ENCODE measurements at places on chromosomes 1 and 21. TPM values are rescaled to one million over a fixed set of nuclear protein-coding genes. Genes with fewer than 3 reads are reported as not detected.

- DNase-seq = no peak
Measured at GRCh38 chr21:17950591-17950990, 131.4 kb upstream of the C21orf91 start.

DNA sequence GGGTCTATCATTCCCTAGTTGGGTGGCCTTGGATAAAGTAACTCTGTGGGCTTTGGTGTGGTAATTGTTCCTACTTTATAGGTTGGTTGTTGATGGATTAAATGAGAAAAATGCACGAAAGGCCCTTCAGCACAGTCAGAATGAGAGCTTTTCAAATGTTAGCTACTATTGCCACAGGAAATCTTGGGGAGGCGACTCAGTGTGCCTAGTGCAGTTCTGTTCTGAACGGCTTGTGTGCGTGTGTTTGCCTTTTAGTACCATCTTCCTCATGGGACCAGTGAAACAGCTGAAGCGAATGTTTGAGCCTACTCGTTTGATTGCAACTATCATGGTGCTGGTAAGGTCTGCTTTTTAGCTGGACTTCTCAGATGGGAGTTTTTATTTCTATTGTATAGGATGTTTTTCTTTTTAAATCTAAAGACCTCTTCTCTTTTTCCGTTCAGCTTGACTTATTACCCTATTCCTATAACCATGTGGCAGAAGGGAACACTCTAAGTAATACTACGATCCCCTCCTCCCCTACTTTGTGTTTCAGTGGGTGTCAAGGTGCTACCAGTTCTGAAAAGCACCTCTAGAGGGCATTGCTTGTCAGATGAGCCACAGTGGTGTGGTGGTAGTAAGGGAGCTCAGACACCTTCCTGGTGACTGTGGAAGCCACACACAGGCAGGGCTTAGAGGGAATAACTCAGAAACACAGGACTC lies 9.2 kb downstream of the SFT2D2 start:
- DNase-seq = peak; percentile 59

DNA sequence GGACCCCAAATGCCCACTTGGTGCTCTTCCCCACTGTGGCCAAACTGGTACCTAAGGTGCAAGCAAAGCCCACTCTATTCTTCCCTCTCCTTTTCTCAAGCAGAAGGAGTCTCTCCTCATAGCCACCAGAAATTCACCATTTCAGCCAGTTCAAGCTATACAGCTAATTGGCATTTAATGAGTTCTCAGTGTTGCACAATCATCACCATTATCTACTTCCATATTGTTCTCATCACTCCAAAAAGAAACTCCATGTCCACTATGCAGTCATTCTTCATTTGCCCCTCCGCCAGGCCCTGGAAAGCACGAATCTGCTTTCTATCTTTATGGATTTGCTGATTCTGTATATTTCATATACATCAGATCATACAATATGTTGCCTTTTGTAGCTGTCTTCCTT lies 9.9 kb upstream of the ATG4C start:
- no peak for DNase-seq

GRCh38 chr1:15055736-15056415 lies 97.7 kb upstream of the TMEM51 start:
- DNase-seq = no peak

DNA sequence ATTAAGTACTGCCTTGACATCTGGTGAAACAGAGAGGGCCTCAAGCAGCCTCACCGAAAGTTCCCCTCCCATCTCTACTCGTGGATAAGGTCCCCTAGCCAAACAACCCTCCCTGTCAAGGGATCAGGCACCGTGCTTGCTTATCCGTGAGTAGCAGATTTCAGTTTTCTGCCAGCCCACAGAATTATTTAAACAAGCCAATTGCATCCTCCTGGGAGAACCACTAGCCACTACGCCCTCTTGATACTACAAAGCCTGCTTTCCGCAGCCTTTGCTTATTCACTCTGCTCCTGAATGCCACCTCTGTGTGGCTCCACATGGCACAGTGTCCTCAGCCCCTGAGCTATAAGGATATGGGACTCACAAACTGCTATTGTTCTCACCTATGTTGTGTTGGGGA lies 5.9 kb upstream of the TFF2 start:
- no peak for DNase-seq

DNA sequence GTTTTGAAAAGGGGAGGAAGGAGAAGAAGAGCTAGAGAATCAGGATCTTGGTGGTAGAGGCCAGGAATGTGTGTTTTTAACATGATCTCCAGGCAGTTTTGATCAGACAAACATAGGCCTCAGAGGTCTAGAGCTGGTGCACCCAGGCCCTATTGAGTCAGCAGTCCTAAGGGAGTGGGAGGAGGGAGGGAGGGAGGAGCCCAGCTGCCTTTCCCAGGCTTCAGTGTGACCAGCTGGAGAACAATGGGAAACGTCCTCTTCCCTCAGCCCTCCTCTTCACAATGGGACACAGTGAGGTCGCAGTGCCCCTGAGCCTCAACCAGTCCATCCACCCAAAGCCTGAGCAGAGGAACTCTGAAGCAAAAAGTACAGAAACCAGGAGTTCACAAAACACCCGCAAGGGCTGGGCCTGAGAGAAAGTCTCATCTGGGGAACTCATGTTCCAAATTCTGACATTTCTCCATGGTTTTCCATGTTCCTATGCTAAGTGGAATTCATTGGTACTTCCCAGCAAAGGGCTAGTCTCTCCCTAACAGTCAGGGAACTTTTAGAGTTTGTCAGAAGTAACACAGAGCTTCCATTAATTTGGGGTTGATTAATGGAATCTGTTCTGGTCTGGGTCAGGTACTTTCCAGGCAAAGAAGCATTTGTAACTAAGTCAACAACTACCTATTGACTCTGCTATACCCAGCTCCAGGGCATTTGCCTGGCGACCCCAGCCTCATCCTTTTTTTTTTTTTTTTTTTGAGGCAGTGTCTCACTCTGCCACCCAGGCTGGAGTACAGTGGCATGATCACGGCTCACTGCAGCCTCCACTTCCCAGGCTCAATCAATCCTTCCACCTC lies 37.5 kb downstream of the ELAPOR1 start:
- DNase-seq = peak; percentile 10

GRCh38 chr1:119859647-119860046 lies 36.7 kb downstream of the ADAM30 start:
- no peak for DNase-seq

- DNase-seq = no peak
Measured at GRCh38 chr1:183228347-183229220, 42.5 kb downstream of the LAMC2 start.

DNA sequence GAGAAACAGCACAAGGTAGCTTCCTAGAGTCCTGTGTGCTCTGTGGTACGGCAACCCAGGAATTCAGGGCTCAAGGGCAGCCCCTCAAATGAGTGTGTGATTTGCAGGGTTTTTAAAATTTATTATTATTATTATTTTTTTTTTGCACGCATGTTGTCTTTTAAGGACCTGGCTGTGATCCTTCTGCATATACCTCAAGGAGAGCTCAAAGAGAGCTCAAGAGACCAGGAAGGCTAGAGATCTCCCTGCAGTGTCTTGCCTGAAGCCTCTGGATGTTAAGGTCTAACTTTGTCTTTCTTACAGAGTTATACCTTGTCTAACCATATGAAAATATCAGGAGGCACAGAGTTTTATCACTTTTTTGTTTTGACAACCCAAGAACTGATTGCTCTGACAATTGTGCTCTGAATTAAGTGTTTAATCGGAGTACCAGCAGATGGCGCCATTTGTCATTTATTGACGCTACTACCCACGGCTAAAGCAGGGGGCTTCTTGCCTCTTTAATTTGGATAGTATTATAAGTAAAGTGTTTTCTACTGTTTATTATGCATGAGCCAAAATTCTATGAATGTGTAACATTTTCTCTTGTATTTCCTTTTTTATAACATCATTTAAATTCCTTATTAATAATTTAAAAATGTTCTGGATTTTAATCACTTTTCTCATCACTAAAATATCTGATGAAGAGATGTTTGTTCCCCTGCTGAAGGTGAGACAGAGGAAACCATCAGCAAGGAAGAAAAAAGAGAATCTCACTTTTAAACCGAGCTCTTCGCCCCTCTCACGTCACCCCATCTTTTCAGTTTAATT lies 35.8 kb upstream of the LMO4 start:
- DNase-seq = peak; percentile 67

DNA sequence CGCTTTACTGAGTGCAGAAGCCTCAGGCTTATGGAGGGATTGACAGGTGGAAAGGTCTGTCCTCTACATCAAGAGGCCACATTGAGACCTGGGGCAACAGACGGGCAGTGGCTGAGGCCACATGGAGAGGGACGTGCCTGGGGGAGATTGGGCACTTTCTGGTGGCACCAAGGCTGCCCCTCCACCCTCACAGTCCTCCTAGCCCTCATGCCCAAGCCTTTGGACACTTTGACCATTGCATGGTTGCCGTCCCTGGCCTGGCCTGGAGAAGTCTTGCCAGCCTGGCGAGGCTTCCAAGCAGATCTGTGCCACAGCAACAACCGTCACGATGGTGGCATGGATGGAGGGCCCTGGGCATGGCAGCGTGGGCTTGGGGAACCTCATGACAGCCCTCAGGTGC lies 192.1 kb upstream of the VAMP3 start:
- no peak for DNase-seq

- no peak for DNase-seq
Measured at GRCh38 chr1:110633646-110634030, 27.5 kb upstream of the KCNA2 start.

GRCh38 chr21:39020751-39021477 lies 162.3 kb downstream of the PSMG1 start:
- peak; percentile 64 for DNase-seq

GRCh38 chr1:43706598-43707189 lies 642 bp upstream of the ST3GAL3 start:
- peak; percentile 55 for DNase-seq

DNA sequence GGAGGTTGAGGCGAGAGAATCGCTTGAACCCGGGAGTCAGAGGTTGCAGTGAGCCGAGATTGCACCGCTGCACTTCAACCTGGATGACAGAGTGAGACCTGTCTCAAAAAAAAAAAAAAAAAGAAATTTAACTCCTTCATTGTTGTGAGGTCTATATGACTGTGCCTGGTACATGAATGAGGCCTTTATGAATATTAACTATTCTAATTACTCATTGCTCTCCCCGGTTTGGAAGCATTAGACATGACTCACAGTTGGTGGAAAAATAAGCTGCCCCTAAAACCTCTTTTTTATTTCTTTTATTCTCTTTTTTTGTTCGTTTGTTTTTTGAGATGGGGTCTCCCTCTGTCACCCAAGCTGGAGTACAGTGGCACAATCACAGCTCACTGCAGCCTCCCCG lies 3.3 kb downstream of the NPPB start:
- DNase-seq = no peak

DNA sequence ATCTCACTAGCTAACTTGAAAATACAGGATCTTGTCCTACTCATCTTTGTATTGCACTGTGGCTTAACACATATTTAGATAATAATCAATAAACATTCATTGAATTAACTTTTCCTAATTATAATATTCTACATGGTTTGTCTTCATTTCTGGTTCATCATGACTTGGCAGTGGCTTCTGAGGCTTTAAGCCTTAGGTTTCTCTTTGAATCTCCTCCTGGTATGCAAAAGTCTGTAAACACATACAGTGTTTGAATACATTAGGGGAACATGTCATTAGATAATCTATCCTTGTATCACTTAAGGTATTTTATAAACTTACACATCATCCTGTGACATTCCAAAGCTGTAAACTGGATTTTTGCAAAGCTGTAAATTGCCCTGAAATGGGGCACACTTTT lies 20.6 kb downstream of the CTSK start:
- no peak for DNase-seq

The OR2AK2 gene
- total RNA-seq = not detected

The CFHR1 gene
- 0.10 TPM for total RNA-seq

- no peak for DNase-seq
Measured at GRCh38 chr21:35309316-35309715, 260.2 kb upstream of the RUNX1 start.

The MPZ gene
- 1.1 TPM for total RNA-seq

- no peak for DNase-seq
Measured at GRCh38 chr1:228472655-228473054, 14.5 kb upstream of the RNF187 start.

The CYP4X1 gene
- total RNA-seq = not detected

DNA sequence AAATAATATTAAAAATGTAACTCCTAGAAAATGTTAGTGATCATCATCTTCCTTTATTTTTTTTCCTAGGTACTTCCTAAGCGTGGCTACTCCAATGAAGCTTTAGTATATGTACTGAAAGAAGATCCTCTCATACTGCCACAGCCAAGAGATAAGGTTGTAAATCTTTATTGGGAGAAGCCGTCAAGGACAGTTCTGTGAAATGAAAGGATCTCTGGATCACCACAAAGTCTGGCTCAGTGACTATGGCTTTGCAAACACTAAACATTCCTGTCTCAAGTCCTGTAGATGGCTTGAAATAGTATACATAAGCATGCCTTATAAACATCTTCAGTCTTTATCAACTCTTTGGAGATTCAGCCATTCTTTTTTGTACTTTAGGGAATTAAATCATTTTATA lies 61.2 kb upstream of the DPH5 start:
- no peak for DNase-seq

The DIO1 gene
- total RNA-seq = not detected

GRCh38 chr1:232471250-232471649 lies 158.7 kb downstream of the SIPA1L2 start:
- no peak for DNase-seq

The WNT3A gene
- total RNA-seq = not detected

The PRAMEF20 gene
- not detected for total RNA-seq

DNA sequence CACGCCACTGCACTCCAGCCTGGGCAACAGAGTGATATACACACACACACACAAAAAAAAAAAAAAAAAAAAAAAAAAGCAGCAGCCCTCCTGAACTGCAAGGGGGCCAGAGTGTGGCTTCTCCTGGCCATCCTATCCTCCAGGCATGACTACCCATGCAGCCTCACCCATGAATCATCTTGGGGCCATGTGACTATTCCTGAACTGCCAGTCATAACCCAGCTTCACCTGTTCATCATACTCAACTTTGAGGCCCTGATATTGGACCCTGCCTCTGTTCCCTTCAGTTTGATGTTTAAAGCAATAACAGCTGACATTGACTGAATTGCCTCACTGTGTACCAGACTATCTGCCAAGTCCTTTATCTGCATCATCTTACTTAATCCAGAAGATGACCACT lies 2.8 kb upstream of the HPCAL4 start:
- DNase-seq = peak; percentile 86

- DNase-seq = peak; percentile 29
Measured at GRCh38 chr1:30083800-30084464, 639.5 kb downstream of the MATN1 start.

DNA sequence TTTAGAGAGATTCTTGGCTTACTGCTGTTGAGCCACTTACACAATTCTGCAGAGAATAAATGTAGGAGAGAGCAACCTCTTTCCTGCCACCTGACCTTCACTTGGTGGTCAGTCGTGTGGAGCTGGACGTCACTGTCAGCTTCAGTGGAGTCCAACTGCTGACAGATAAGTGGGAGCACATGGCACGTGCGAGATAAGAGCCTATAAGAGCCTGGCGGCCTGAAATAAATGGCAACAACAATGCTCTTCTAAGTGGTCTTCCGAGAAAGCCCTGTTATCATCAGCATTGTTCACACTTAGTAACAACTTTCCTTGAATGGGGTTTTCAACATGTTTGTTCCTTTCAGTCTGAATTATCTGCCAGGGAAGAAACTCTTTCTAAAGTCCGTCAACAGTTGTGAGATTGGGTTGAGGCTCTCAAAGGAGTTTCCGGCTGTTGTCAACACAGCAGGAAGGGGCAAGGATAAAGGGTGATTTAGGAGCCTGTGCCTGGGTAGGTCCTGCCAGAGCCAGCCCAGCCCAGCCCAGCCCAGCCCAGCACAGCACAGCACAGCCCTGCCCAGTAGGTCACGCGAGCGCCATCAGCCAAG lies 57.2 kb upstream of the RUNX1 start:
- no peak for DNase-seq

The COL16A1 gene
- 2.6 TPM for total RNA-seq

The DNALI1 gene
- 10.0 TPM for total RNA-seq
